ENCODE measurements at places on chromosomes 7 and 10. TPM values are rescaled to one million over a fixed set of nuclear protein-coding genes. Genes with fewer than 3 reads are reported as not detected.

- DNase-seq: no peak
These were observed 76.8 kb downstream of the LANCL2 start for GRCh38 chr7:55441774-55442522.

GRCh38 chr10:62816076-62816330, 163 bp downstream of the EGR2 start:
- no peak for DNase-seq

GRCh38 chr10:78330884-78331283, 297.2 kb downstream of the RPS24 start:
- DNase-seq: no peak

Gene GBX1
- polyA plus RNA-seq: not detected

Gene ACTR3C
- polyA plus RNA-seq: 3.6 TPM

GRCh38 chr10:32949221-32949678, 8.8 kb downstream of the ITGB1 start:
- no peak for DNase-seq

Gene LRRC4
- polyA plus RNA-seq: 1.4 TPM

GRCh38 chr7:46745707-46746090, 824.6 kb upstream of the IGFBP3 start:
- no peak for DNase-seq
